ENCODE measurements at places on chromosomes 16 and 17.

DNA sequence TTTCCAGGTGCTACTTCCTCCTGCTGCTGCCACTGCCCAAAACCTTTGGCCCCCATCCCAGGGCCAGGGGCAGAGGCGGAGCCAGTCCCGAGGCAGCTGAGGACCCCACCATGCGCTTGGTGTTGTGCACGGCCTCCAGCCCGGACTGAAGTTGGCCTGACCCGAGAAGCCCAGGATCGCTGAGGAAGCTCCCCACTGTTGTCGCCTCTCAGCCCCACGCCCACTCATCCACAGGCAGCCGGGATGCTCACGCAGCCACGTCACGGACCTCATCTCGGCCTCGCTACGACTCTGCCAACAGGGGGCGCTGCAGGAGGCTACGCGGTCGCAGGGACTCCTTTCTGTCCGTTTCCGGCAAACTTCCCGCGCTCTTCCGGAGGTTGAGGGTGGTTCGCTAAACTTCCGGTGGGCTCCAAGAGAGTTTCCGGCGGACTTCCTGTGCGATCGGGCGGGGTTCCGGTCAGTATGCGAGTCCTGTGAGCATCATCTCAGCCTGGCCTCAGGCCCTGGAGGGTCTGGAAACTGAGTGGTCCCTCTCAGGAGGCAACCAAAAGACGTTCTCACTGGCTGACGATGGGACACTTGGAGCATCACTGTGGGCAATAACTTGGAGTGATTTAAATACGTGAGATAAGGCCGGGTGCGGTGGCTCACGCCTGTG is 12.4 kb downstream of the ZG16B start:
- DNase-seq = peak; percentile 69

DNA sequence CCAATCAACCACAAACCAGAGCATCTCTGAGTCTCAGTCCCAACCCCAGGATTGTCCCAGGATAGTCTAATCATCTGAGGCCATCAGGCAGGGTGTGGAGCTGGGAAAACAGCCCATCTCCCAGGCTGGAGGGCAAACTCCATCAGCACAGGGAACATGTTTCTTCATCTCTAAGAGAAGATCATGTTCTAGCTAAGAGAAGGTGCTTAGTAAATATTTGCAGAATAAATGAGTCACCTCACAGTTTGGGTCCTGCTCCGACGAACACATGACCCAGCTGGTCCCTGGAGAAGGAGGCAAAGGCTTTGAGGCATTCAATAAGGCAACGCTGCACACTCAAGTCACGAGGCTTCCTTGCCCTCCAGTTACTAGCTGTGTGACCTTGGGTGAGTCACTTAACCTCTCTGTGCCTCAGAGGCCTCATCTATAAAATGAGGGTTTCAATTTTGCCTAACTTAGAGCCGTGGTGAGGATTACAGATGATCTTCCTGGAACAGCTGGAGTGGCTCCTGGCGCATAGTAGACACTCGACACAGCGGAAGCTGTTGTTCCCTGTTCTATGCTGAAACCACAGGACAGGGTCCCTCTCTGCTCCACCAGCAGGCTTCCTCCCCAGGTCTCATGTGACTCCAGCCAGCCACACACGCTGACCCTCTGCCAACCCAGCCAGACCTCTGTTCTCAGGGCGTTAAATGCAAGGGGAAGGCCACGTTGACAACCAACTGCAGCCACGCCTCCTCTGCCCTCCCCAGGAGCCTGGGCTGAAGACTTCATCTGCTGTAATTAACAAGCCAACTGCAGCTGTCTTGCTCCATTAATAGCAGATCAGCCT is 10.3 kb upstream of the RPL38 start:
- DNase-seq = no peak

GRCh38 chr17:15145621-15146020 is 119.5 kb downstream of the PMP22 start:
- DNase-seq = no peak

- DNase-seq = no peak
Observed at GRCh38 chr16:3597226-3597625, 14.2 kb downstream of the SLX4 start.

DNA sequence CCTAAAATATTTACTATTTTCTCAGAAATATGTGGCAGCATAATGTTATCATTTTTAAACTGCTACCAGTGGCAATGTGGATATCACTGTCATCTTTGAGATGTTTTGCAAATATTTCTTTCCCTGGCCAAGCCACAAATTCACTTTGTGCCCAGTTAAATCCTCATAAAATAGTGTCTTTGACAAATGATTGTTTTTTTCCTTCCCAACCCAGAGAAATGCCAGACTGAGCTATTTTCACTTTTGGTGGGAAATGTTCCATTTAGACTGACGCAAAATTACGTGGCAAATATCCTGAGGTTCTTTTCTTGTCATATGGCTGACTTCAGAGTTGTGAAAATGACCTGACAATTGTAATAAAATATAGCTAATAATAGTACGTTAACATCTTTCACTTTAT is 807.0 kb upstream of the SOX9 start:
- DNase-seq = no peak

DNA sequence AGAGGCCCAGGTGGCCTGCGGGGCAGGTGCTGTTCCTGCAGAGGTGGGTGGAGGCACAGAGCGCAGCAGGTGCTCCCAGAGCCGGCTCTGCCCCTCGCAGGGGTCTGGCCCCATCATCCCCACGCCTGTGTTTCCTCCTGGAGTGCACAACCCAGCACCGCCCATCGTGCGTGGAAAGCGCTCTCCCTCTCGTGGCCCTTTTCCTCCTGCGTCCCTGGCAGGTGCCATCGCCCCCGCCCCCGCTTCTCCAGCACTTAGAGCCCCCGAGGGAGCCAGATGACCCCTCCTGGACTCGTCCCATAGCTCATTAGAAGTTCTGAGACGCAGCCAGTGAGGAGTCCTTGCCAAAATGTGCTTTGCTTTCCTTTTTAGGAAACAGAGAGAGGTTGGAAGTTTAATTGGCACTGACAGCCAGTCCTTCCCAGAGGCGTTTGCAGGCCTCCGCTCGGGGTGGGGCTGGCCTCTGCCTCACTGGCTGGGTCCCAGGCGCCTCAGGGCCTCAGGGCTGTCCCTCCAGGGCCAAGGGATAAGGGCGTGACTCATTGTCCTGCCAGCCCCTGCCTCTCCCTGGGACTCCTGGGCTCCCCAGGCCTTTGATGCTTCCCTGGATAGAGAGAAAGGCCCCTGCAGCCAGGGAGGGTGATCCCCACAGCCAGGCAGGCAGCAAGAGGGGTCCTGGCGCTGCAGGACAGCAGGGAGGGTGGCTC is 32.2 kb upstream of the CHMP6 start:
- no peak for DNase-seq

DNA sequence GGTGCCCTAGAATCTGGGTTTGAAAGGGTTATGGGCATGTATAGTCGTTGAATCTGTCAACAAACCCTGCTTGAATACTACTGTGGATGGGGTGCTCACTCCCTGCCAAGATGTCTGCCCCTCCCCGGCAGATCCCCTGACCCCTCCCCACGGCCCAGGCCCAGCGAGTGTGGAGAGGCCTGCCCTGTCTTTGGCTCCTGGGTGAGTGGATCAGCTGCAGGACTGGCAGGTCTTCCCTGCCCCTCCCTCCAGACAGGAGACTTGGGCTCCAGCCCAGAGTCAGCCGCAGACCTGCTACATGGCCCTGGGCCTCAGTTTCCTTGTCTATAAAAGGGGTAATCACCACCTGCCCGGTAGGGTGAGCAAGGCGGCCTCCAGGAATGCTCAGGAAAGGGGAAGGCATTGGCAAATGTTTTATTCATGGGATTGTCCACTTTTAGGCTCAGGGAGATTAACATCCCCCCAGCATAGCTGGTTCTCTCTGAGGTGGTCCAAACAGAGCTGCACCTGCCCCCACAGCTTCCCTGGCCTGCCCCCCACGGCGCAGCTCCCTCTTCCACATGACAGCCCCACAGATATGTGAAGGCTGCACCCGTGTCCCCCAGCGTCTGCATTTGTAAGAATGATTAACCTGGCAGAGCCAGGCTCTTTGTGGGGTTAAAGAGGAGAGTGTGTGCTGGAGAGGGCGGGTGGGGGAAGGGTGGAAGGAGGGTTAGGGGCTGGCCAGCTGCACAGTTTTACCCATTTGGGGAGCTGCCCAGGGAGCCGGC is 18.5 kb upstream of the SPNS2 start:
- no peak for DNase-seq

- DNase-seq = no peak
Observed at GRCh38 chr16:88888461-88889387, 22.3 kb upstream of the PABPN1L start.

- no peak for DNase-seq
Observed at GRCh38 chr16:72530434-72530833, 358.5 kb upstream of the PMFBP1 start.

DNA sequence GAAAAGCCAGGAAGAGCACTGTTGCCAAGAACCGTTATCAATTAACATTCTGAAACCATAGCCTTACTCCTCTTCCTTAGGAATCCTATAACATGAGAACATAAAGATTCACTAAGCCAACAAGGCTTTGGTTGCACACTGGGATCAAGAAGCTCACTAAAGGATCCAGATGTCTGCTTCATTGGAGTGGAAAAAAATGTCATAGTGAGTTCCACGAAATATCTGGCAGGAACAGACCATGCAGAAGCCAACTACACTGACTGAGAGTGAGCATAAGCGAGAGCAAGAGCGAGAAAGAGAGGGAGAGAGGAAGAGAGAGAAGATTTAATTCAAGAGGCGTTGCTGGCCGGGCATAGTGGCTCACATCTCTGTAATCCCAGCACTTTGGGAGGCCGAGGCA is 13.4 kb upstream of the MEIOC start:
- DNase-seq = no peak

DNA sequence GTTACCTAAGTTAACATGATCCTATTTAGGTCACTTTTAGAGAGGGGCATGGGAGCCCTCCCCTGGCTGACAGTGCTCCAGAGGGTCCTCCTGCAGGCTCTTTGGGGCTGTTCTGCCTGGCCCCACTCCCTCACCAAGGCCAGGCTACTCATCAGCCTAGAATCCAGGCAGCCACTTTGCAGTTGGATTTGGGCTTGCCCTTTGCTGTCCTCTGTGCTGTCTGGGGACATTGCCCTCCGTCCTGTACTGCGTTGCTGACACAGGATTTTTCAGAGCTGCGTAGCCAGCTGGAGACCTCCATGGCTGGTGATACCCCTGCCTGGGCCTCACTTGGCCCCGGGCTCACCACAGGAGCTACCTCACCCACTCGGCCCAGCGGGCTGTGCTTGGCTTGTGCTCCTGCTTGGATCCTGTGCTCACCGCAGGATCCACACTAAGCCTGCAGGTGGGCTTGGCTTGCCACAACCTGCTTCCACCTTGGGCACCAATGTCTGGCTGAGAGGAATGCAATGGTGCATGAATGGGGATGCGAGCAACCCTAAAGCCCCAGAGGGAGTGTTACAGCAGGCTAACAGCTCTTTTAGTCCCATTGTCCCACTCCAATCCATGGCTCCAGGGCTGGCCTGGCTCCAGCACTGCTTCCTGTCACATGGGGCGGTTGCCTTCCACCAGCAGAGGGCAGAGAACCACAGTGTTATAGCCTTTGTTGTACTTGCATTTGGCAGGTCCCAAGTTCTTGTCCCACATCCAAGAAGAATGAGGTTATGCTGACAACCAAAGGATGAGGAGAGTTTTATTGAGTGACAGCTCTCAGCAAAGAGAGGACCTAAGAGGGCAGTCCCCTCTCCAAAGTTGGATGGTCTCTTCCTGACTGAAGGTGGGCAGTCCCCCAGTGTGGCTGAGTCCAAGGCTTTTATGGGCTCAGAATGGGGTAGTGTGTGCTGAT is 21.5 kb downstream of the CCL4 start:
- DNase-seq = no peak

DNA sequence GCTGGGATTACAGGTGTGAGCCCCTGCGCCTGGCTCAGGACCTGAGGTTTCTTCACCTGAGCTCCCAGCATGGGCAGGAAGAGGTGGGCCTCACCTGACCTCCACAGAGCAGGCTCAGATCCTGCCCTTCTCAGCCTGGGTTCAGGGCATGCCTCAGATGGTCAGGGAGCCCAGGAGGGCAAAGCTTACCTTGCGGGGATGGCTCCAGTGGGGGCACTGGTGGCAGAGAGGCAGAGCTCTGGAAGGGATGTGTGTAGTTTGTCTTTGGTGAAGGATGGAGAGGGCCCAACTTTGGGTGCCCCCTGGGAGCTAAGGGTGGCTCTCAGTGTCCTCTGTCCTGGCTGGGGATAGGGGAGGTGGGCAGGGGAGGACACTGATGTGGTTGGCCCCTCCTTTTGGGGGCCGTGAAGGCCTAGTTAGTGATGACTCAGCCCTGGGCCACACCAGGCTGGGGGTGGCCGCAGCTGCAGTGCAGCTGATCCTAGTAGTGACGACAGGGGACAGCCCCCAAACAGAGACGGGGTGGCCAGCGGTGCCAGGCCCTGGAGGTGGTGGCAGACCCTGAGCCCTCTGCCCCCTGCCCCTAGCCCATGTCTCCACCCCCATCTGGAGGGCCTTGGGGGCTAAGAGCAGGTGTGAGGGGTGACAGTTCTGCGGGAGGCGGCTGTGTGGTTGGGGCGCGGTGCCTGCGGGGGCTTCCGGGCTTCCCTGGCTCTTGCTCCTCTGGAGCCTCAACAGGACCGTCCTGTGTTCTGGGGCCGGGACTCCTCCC is 5.8 kb downstream of the NHERF2 start:
- no peak for DNase-seq

GRCh38 chr17:50027881-50028735 is 27.8 kb upstream of the ITGA3 start:
- no peak for DNase-seq

- DNase-seq = no peak
Observed at GRCh38 chr17:4229627-4230541, 33.9 kb downstream of the ANKFY1 start.

- no peak for DNase-seq
Observed at GRCh38 chr16:70651524-70651923, 5.2 kb downstream of the IL34 start.

Data from activated gamma-delta T cell treated with anti-CD3 and anti-CD28 coated beads, Interleukin-2, amount 50 U/mL, for 16 hours (primary cell).